Right kidney (tissue), 9 donors: ENCODE measurements at places on chromosomes 1 and 21.
A peak's percentile ranks its signal among the peaks of the same experiment; 100 is the strongest.

GRCh38 chr21:23968722-23969647 lies 1638.3 kb downstream of the MRPL39 start:
- peak; percentile 7 for DNase-seq

DNA sequence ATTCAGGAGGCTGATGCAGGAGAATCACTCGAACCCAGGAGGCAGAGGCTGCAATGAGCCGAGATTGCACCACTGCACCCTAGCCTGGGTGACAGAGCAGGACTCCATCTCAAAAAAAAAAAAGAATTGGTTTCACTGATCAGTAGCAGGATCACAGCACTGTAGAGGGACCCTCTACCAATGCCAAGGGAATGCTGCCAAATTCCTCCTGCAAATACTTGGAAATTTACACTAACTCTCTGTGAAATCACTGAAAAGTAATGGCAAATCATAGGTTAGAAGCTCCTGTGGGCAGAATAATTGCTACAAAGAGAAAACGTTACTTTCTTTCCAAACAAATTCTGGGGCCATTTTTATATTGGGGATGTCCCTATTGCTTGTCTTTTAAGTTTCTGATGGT lies 6.7 kb upstream of the GPR25 start:
- no peak for DNase-seq

- DNase-seq, result no peak
Measured at GRCh38 chr1:205920159-205920558, 23.1 kb downstream of the SLC26A9 start.

GRCh38 chr1:95686217-95686616 lies 452.2 kb downstream of the RWDD3 start:
- DNase-seq, result no peak

- DNase-seq, result peak; percentile 52
Measured at GRCh38 chr1:9448132-9449109, 90.8 kb upstream of the SLC25A33 start.

DNA sequence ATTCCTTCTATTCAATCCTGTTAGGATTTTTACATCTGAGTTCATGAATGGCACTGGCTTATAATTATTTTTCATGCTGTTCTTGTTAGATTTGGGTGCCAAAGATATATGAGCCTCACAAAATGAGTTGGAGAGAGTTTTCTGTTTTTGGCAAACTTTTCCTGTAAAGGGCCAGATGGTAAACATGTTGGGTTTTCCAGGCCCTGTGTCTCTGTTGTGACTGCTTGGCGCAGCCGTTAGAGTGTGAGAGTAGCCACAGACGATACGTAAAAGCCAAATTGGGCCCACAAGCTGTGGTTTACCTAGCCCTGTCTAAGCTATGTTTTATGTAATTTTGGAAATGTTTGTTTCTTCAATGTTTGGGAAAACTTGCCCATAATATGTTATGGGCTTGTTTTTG lies 15.6 kb upstream of the CA6 start:
- no peak for DNase-seq

- no peak for DNase-seq
Measured at GRCh38 chr21:15063081-15063813, 1.6 kb downstream of the NRIP1 start.

DNA sequence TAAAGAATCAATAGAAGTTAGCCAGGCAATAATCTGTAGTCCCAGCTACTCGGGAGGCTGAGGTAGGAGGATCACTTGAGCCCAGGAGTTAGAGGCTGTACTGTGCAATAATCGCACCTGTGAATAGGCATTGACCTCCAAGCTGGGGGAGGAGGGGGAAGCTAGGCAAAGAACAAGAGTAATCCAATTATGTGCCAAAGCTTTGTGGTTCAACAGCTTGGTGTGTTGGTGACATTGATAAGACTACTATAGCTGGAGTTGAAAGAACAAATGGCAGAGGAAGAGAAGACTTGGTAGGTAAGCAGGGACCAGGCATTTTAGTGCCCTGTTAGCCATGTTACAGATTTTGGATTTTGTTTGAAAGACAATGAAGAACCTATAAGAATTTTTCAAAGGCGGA lies 2.1 kb upstream of the TMCO2 start:
- no peak for DNase-seq

- DNase-seq, result no peak
Measured at GRCh38 chr1:28159243-28159642, 17.2 kb downstream of the PTAFR start.
